ENCODE measurements at places on chromosomes 5 and 9. TPM values are rescaled to one million over a fixed set of nuclear protein-coding genes. Genes with fewer than 3 reads are reported as not detected.
A peak's percentile ranks its signal among the peaks of the same experiment; 100 is the strongest.

CAMK2A gene
- 1.5 TPM for polyA plus RNA-seq

PCDHB4 gene
- 0.08 TPM for polyA plus RNA-seq

SPATA31D4 gene
- polyA plus RNA-seq, result not detected

ST8SIA4 gene
- 0.02 TPM for polyA plus RNA-seq

TNFSF8 gene
- polyA plus RNA-seq, result not detected

TAF1L gene
- polyA plus RNA-seq, result not detected

CD72 gene
- 0.64 TPM for polyA plus RNA-seq

- no peak for DNase-seq
- no peaks in the 10 kb centered on the region for H3K4me1 ChIP-seq
- no peaks in the 10 kb centered on the region for H3K36me3 ChIP-seq
- H3K27me3 ChIP-seq, result peaks cover 35% of the 10 kb centered on the region
- H3K27ac ChIP-seq, result no peak overlapping the region
- no peak overlapping the region for H3K4me3 ChIP-seq
Observed at GRCh38 chr5:176812269-176813259, 2.2 kb downstream of the UNC5A start.

DNA sequence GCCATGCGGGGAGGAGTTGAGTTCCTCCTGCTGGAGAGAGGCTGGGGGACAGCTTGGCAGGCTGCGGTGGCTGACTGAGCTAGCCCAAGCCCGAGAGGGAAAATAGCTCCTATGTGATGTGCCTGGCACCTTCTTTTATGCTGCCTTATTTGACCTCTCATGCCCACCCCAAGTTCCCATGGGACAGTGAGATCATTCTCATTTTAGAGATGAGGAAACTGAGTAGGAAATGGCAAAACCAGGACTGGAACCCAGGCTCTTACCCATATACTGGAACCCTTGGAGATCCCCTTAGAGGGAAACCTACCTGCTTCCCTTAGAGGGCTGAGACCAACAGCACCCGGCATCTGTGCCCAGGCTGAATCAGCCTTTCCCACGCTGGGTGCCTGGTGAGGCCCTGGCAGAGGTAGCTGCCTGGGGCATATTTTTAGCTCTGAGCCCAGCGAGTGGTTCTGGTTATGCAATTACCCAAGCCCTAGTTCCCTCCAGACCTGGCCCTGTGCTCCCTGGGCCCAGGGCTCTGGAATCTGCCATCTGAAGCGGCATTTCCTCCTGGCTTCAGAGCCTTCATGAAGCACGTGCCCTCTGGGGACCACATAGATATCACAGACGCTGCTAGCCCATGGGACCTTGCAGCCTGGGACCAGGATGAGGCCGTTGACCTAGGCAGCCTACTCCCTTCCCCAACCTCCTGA is 23.6 kb downstream of the COL27A1 start:
- no peak overlapping the region for H3K4me3 ChIP-seq
- no peak for DNase-seq
- H3K27ac ChIP-seq, result no peak overlapping the region
- peaks cover 3% of the 10 kb centered on the region for H3K36me3 ChIP-seq

- H3K4me3 ChIP-seq, result no peak overlapping the region
- no peak for DNase-seq
- H3K36me3 ChIP-seq, result no peaks in the 10 kb centered on the region
- no peak overlapping the region for H3K27ac ChIP-seq
- no peaks in the 10 kb centered on the region for H3K27me3 ChIP-seq
Observed at GRCh38 chr9:72332351-72332750, 32.7 kb downstream of the ZFAND5 start.

DNA sequence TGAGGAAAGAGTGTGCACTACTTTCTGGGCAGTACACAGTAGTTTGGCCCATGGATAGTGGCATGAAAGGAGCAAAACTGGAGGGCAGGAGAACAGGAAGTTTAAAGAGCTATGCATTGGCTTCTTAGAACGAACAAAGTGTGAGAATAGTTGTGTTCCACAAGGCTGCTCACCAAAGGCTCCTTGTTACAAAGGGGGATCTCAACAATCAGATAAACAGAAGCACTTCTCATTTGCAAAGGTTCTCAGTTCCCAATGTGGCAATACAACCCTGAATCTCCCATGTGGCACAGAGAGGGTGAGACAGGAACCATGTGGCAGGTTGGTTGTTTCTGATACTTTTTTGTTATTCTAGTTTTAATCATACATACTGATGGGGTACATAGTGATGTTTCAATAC is 158.4 kb downstream of the CARTPT start:
- no peak overlapping the region for H3K27ac ChIP-seq
- DNase-seq, result no peak
- H3K4me3 ChIP-seq, result no peak overlapping the region
- no peaks in the 10 kb centered on the region for H3K4me1 ChIP-seq
- H3K27me3 ChIP-seq, result peaks cover 11% of the 10 kb centered on the region

- no peak overlapping the region for H3K4me3 ChIP-seq
- H3K36me3 ChIP-seq, result no peaks in the 10 kb centered on the region
- no peaks in the 10 kb centered on the region for H3K27me3 ChIP-seq
- H3K4me1 ChIP-seq, result peaks cover 5% of the 10 kb centered on the region
- peak; percentile 52 for DNase-seq
Observed at GRCh38 chr5:113068559-113068958, 92.0 kb downstream of the DCP2 start.

- peaks cover 7% of the 10 kb centered on the region for H3K4me1 ChIP-seq
- H3K4me3 ChIP-seq, result no peak overlapping the region
- no peak overlapping the region for H3K27ac ChIP-seq
- peak; percentile 12 for DNase-seq
- no peaks in the 10 kb centered on the region for H3K27me3 ChIP-seq
Observed at GRCh38 chr5:19927919-19928318, 60.1 kb downstream of the CDH18 start.

GRCh38 chr9:27377147-27377807 is 80.3 kb upstream of the EQTN start:
- no peaks in the 10 kb centered on the region for H3K36me3 ChIP-seq
- no peak overlapping the region for H3K27ac ChIP-seq
- no peak overlapping the region for H3K4me3 ChIP-seq
- no peak for DNase-seq

DNA sequence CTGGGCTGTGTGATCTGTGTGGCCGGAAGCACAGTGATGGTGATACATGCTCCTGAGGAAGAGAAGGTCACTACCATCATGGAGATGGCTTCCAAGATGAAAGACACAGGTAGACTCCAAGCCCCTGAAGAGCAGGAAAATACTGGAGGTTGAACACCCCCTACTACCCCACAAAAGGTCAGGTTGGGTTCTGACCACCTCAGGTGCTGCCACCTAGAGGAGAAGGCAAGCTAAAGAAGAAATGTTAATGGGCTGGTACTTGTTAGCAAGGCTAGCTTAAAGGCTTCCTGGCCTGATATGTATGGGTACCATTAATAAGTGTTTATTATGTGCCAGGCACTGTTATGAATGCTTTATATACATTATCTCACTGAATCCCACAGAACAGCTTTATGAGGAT is 11.7 kb downstream of the NIPAL4 start:
- H3K27me3 ChIP-seq, result no peaks in the 10 kb centered on the region
- H3K4me1 ChIP-seq, result peaks cover 2% of the 10 kb centered on the region
- DNase-seq, result peak; percentile 31
- no peak overlapping the region for H3K27ac ChIP-seq
- H3K36me3 ChIP-seq, result no peaks in the 10 kb centered on the region

GRCh38 chr5:174335682-174336364 is 290.3 kb downstream of the NSG2 start:
- no peak overlapping the region for H3K27ac ChIP-seq
- H3K27me3 ChIP-seq, result no peaks in the 10 kb centered on the region
- no peaks in the 10 kb centered on the region for H3K36me3 ChIP-seq
- no peak for DNase-seq

GRCh38 chr5:149358868-149359495 is 1.1 kb downstream of the PCYOX1L start:
- H3K4me1 ChIP-seq, result peaks cover 6% of the 10 kb centered on the region
- no peak overlapping the region for H3K27ac ChIP-seq
- no peaks in the 10 kb centered on the region for H3K27me3 ChIP-seq
- DNase-seq, result no peak
- peak overlapping the region; percentile 88 for H3K4me3 ChIP-seq

GRCh38 chr9:133910855-133911514 is 81.1 kb downstream of the VAV2 start:
- peaks cover 11% of the 10 kb centered on the region for H3K4me1 ChIP-seq
- H3K27ac ChIP-seq, result no peak overlapping the region
- no peaks in the 10 kb centered on the region for H3K27me3 ChIP-seq
- no peak for DNase-seq
- H3K36me3 ChIP-seq, result no peaks in the 10 kb centered on the region

- no peak overlapping the region for H3K27ac ChIP-seq
- no peaks in the 10 kb centered on the region for H3K4me1 ChIP-seq
- no peak overlapping the region for H3K4me3 ChIP-seq
- H3K36me3 ChIP-seq, result no peaks in the 10 kb centered on the region
- H3K27me3 ChIP-seq, result no peaks in the 10 kb centered on the region
Observed at GRCh38 chr9:34176089-34176488, 2.8 kb upstream of the UBAP1 start.

GRCh38 chr9:88739373-88739772 is 204.4 kb downstream of the NXNL2 start:
- no peak overlapping the region for H3K4me3 ChIP-seq
- no peak overlapping the region for H3K27ac ChIP-seq
- H3K27me3 ChIP-seq, result no peaks in the 10 kb centered on the region
- DNase-seq, result no peak
- peaks cover 6% of the 10 kb centered on the region for H3K4me1 ChIP-seq
- no peaks in the 10 kb centered on the region for H3K36me3 ChIP-seq

DNA sequence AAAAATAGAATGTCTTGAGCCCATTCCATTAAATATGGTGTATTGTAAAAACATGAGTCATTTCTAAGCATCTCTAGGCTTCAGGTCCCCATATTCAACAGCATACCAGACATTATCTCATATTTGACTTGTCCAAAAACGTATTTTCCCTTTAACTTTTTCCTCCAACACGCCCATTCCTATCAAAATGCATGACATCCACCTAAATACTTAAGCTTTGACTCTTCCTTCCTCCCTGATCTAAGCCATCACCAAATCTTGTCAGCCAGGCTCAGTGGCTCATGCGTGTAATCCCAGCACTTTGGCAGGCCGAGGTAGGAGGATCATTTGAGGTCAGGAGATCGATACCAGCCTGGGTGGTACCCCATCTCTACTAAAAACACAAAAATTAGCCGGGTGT is 23.9 kb downstream of the VCP start:
- peaks cover 6% of the 10 kb centered on the region for H3K36me3 ChIP-seq
- H3K4me1 ChIP-seq, result no peaks in the 10 kb centered on the region
- H3K27me3 ChIP-seq, result no peaks in the 10 kb centered on the region
- peak; percentile 50 for DNase-seq

GRCh38 chr5:10331341-10331796 is 22.1 kb upstream of the MARCHF6 start:
- no peaks in the 10 kb centered on the region for H3K27me3 ChIP-seq
- H3K27ac ChIP-seq, result no peak overlapping the region
- peak; percentile 81 for DNase-seq
- H3K4me3 ChIP-seq, result no peak overlapping the region

DNA sequence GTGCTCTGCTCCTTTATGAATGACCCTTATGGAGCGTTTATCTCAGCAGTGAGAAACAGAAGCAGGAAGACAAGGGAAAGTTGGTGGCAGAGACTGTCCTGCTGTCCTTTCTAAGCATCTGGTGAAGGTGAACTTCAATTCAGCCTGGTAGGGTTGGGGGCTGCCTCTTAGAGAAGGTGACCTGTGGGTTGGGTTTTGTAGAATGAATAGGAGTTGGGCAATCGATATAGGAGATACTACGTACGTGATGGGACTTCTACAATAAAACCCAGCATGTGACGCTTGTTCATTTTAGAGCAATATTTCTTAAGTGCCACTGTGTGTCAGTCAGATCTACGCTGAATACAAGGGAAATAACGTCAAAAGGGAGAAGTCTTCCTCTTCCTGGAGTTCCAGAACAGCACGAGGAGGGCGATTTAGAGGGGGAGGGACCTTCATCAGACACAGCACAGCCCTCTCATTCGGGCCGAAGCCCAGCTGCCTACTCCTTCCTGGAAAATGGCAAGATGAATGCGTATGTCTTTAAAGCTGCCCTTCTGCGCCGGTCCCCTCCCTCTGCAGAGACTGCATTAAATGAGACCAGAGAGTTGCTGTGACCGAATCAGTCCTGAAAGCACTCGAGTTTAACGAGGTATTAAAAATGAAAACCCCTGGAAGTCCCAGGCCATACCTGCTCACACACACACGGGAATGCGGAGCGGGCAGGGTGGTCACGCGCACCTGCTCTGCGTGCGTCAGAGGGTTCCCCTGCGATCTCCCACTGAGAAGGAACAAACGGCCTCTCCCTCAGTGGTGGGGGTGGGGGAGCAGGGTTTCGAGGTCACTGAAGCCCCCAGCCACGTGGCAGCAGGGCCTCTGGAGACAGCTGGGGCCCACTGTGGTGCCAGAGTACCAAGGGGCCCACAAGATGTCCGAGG is 85.3 kb upstream of the SARDH start:
- no peaks in the 10 kb centered on the region for H3K27me3 ChIP-seq
- no peaks in the 10 kb centered on the region for H3K36me3 ChIP-seq
- H3K4me1 ChIP-seq, result peaks cover 2% of the 10 kb centered on the region
- DNase-seq, result no peak
- H3K4me3 ChIP-seq, result no peak overlapping the region

DNA sequence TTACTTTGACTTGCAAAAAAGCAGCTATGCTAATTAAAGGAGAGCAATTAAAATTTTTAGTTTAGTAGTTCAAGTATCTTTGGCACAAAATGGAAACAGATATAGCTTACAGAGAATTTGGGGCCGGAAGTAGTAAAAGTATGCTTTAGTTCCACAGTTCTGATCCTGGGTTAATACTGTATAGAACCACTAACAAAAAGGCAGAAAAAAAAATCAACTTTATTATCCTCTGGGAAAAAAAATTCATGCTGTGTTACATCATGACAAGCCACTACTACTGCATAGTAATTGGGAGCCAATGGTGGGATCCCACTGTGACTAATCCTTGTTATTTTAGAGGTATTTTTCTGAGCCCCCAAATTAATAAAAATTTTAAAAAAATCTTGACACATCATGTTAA is 246.8 kb upstream of the PRDM9 start:
- DNase-seq, result no peak
- H3K27me3 ChIP-seq, result no peaks in the 10 kb centered on the region
- H3K36me3 ChIP-seq, result no peaks in the 10 kb centered on the region
- no peaks in the 10 kb centered on the region for H3K4me1 ChIP-seq
- no peak overlapping the region for H3K27ac ChIP-seq

DNA sequence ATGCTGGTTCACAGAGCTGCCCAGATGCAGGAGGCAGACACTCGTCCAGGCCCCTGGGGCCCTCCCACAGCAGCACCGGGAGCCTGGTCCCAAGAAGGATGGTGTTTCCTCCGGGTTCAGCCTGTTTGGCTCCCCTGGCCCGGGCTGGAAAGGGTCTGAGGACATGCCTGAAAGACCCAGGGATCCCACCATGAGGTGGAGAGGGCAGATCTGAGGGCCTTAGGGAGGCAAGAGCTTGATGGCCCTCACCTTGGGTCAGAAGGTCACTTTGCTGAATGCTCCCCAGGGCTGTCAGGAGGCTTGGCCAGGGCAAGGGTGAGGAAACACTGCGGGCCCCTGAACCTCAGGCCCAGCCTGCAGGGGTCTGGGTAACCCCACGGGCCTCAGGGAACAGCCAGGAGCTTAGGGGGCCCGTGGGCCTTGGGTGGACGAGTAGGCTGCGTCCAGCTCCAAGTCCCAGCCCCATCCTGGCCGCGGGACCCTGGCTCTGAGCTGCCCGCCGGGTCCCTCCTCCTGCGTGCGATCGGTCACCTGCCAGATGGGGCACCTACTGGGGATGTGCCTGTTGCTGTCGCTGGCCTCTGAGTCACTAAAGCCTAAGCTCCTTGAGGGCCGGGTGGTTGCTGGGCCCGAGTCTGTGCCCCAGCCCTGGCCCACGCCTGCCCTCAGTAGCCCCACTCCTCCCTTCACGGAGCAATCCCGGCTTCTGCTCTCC is 106.2 kb downstream of the ZNF354C start:
- no peaks in the 10 kb centered on the region for H3K27me3 ChIP-seq
- H3K36me3 ChIP-seq, result no peaks in the 10 kb centered on the region
- DNase-seq, result no peak
- H3K27ac ChIP-seq, result peak overlapping the region; percentile 50

Measured in fibroblast of lung (primary cell).